ENCODE measurements at places on chromosomes 7 and 10. TPM values are rescaled to one million over a fixed set of nuclear protein-coding genes. Genes with fewer than 3 reads are reported as not detected.
A peak's percentile ranks its signal among the peaks of the same experiment; 100 is the strongest.

AKR1B15 gene
- total RNA-seq, result not detected

DNA sequence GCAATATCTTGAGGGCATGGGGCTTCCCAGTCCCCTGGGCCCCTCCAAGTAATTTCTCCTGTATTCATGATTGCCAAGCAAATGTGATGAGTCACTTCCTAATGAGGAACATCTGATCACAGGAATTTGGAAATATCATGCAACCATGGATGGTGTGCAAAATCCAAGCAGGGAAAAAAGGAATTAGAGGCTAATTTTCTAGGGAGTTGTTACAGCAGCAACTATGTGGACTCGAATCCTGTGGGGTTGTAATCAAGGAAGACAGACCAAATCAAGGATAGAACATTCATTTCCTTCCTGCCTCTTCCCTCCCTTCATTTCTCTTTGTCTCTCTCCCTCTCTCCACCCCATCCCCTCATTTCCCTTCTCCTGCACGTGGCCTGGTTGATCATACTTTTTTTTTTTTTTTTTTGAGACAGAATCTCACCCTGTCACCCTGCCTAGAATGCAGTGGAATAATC, 23.9 kb upstream of the AGFG2 start:
- H3K27me3 ChIP-seq, result no peaks in the 10 kb centered on the region
- peaks cover 12% of the 10 kb centered on the region for H3K4me1 ChIP-seq
- peak overlapping the region; percentile 25 for H3K27ac ChIP-seq
- no peaks in the 10 kb centered on the region for H3K36me3 ChIP-seq

DNA sequence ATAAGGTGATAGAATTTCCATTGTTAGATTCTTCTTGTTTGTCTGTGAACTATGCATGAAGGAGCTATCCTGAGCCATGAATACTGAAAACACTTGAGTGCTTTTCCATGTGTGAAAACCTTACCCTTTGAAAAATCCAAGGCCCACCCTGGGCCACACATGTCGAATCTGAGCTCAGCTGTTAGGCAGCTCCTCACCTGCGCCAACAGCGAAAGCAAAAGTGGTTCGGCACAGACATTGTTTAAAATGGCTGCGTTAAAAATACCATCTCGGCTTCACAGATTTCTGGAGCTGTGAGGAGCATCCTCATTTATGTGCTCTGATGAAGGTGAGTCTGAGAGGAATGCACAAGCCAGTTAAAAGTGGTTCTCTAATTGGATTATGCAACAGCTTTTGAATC, 137.7 kb downstream of the NEUROD6 start:
- H3K36me3 ChIP-seq, result no peaks in the 10 kb centered on the region
- H3K27ac ChIP-seq, result no peak overlapping the region
- no peaks in the 10 kb centered on the region for H3K4me1 ChIP-seq
- no peak overlapping the region for H3K4me3 ChIP-seq

- no peaks in the 10 kb centered on the region for H3K27me3 ChIP-seq
- H3K36me3 ChIP-seq, result no peaks in the 10 kb centered on the region
- H3K27ac ChIP-seq, result no peak overlapping the region
- no peak for DNase-seq
- no peak overlapping the region for H3K4me3 ChIP-seq
These were observed 4.3 kb downstream of the LHPP start for GRCh38 chr10:124465777-124466488.

TMEM176A gene
- total RNA-seq, result not detected

DNA sequence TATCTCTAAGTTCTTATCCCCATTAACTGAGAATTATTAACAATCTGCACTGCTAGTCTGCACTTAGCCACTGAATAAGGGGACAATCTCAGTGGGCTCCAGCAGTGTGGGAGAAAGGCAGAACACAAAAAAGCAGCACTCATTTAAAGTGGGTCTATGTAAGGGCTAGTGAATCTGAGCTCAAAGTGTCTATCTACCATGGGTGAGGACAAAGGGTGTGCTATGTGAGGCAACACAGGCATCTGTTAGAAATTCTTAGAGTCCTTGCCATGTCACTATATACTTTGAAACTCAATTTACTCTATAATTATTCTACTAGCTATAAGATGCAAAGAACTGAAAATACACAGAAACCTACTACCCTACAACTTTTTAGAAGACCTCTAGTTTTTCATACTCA, 135.8 kb upstream of the TMEM168 start:
- no peaks in the 10 kb centered on the region for H3K4me1 ChIP-seq
- no peaks in the 10 kb centered on the region for H3K36me3 ChIP-seq
- DNase-seq, result no peak
- no peak overlapping the region for H3K27ac ChIP-seq

DNA sequence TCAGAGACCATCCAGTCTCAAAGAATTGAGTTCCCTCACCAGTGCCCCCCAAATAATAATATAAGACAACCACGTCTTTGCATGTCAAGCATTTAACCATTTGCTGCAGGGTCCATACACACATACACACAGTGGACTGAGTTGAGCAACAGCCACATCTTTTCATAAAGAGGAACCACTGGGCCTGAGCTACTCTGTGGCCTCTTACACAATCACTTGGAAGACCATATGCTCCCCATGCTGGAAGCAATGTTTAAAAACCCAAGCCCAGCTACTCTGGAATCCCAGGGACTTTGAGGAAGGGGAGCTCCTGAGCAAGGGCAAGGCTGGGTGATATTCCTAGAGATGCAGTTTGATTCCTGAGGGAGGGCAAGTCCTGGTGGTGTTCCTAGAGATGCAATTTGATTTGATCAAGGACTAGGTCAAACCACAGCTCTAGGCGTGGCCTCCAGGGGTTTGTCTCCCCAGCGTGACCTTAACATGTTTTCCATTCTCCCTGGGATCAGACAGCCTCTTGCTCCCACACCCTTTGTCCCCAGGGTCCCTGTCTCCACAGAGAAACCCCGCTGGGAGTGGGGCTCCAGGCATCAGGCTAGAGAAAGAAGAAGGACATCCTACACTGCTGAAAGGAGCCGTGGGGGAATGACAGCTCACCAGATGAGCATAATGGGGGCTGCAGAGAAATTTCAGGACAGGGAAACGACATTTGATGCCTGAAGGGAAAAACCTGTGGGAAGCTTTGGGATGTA, 376.2 kb upstream of the MGMT start:
- H3K27me3 ChIP-seq, result no peaks in the 10 kb centered on the region
- no peak overlapping the region for H3K27ac ChIP-seq
- no peaks in the 10 kb centered on the region for H3K4me1 ChIP-seq
- no peaks in the 10 kb centered on the region for H3K36me3 ChIP-seq
- no peak for DNase-seq

DNA sequence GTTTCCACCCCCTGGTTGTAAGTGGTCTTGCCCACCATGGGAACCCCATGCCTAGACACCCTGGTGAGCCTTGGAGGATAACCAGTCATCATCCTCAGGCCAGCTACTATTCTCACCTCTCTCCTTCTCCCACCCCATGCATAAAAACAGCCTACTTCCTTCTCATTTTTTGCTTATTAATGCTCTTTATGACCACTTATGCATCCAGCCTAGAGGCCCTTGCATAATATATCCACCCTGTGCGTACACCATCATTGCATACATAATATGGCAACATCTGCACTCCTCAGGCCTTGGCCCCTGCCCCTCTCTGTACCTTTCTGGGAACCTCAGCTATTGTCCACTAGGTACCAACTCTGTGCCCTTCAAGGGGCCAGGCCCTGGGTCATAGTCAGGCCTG, 91.0 kb downstream of the CDH23 start:
- H3K4me3 ChIP-seq, result no peak overlapping the region
- no peaks in the 10 kb centered on the region for H3K27me3 ChIP-seq
- H3K36me3 ChIP-seq, result no peaks in the 10 kb centered on the region

IGFBP1 gene
- 2.3 TPM for total RNA-seq

- no peak overlapping the region for H3K4me3 ChIP-seq
- no peak overlapping the region for H3K27ac ChIP-seq
- H3K27me3 ChIP-seq, result no peaks in the 10 kb centered on the region
These were observed 70.3 kb upstream of the DGKI start for GRCh38 chr7:137916980-137917645.

DNA sequence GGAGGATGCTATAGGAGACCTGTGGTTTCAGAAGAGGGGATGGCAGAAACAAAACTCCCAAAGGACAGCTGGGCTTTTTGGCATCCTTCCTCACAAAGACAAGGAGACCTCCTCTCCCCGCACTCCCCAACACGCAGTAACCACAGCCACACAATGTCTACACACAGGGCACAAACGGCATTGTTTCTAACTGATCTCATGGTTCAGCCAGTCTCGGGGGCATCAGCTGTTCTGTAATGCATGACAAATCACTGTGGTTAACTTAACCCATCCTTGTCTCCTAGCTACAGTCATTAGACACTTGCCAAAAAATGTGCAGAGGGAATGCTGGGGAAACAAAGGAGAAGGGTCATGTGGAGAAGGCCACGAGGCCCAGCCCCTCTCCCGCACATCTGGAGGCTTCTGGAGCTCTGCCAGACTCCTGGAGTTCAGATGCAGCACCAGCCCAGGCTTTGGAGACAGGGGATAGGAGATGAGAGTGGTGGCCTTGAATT, 7.6 kb upstream of the ADAMTS14 start:
- no peak overlapping the region for H3K4me3 ChIP-seq
- no peak overlapping the region for H3K27ac ChIP-seq
- H3K4me1 ChIP-seq, result no peaks in the 10 kb centered on the region
- peaks cover 7% of the 10 kb centered on the region for H3K27me3 ChIP-seq
- no peak for DNase-seq
- no peaks in the 10 kb centered on the region for H3K36me3 ChIP-seq

GRCh38 chr7:501526-501925, 18.1 kb downstream of the PDGFA start:
- H3K27ac ChIP-seq, result no peak overlapping the region
- no peak overlapping the region for H3K4me3 ChIP-seq
- peaks cover 32% of the 10 kb centered on the region for H3K36me3 ChIP-seq
- no peaks in the 10 kb centered on the region for H3K27me3 ChIP-seq
- no peak for DNase-seq

- no peaks in the 10 kb centered on the region for H3K27me3 ChIP-seq
- H3K4me3 ChIP-seq, result no peak overlapping the region
- DNase-seq, result no peak
- no peaks in the 10 kb centered on the region for H3K4me1 ChIP-seq
These were observed 60.1 kb downstream of the RABGEF1 start for GRCh38 chr7:66800591-66800990.

Data from endothelial cell of umbilical vein (primary cell).